ENCODE measurements at places on chromosomes 1 and 21.

DNA sequence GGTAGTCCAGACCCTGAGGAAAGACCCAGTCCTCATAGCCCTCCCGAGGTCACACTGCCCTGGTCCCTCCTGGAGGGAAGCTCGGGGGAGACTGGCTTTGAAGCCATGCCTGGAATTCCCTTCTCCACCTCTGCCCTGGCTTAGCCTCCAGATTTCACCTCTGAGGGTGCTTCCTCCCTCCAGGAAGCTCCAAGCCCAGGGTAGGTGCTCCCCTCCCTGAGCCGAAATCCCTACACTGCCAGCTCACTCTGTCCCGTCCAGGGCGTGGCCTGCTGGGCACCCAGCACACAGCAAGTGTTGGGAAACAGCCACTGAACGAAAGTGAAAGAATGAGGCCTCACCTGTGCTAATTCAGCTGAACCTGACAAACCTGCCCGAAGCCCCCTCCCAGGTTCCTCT is 6.0 kb upstream of the TNFRSF25 start:
- DNase-seq: no peak

GRCh38 chr1:22903113-22903512 is 69.6 kb downstream of the LACTBL1 start:
- no peak for DNase-seq

- no peak for DNase-seq
Measured at GRCh38 chr1:94463765-94464330, 45.7 kb downstream of the ABCD3 start.

DNA sequence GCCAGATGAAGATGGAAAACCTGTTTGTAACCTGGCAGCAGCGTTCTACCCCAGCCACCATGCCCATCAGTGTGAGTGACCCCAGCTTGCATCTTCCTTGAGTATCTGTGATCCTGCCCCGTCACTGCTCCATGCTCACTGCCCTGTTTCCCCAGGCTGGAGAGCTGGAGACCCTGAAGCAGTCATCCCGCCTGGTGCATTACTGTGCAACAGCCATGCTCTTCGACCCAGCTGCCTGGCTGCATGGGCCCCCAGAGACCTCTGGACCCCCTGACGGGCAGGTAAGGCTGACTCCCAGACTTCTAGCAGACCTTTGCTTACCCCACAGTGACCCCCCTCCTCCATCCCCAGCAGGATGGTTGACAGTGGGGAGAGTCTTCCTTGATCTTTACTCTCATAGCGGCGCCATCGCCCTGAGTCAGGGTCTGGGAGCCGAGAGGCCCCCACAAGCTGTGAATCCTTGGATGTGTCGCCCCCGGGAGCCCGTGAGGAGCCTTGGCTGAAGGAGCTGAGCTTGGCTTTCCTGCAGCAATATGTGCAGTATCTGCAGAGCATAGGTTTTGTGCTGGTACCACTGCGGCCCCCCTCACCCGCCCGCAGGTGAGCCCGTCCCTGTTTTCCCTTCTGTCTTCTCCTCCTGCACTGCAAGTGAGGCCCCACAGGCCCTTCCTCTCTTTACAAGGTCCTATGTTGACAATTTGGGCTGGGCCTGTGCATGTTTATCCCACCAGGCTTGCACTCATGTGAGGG is 10.4 kb downstream of the HYI start:
- no peak for DNase-seq

DNA sequence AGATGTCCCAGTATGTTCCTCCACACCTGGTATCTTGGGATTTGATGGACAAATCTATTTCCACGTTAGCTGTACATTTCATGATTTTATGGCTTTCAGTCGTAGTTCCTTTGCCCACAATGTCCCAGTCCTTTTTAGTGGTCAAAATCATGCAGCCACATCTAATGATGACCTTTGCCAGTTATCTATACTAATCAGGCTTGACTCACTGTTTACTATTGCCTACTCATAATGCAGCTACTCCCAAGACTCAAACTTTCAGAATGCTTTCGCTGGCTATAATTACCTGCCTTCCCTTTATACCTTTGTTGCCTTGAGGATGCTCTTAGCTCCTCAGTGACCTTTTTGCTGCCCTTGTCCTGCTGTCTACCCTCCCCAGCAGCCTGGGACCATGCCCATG is 6.4 kb downstream of the NOS1AP start:
- DNase-seq: no peak

DNA sequence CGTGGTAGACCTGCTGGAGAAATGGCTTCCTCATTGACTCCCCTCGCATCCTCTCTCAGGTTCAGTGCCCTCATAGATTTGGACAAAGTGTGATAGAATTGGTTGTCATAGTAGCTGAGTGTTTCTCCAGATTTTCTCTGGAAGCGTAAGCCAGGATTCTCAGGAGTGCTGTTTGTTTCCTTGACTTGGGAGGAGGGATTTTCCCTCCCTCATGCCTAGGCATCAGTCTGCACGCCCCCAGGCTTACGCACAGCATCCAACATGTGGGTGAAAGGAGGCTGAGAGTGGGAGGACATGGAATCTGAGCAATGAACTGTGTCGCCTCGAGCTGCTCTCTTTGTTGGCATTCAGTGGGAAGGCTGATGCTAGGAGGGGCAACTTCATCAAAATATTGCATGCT is 503.5 kb downstream of the LTN1 start:
- no peak for DNase-seq

- no peak for DNase-seq
Measured at GRCh38 chr21:16239659-16240265, 510.0 kb downstream of the USP25 start.

DNA sequence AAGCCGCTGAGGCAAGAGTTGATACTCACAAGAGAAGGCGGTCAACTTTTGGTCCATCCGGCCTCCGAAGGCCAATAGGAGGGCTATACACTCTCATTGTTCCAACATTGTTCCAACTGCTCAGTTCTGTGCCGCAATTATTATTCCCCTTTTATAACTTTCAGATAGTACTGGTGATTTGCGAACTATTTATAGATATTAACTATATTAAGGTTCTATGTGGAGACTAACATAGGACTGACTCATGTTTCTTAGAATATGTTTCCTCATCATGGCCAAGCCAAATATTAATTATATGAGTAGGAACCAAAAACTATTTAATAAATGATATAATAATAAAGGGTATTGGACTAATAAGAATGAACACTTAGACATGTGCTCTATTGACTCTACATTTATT is 96.7 kb upstream of the LBR start:
- no peak for DNase-seq

All from retina (tissue), 1 donor.